ENCODE measurements at places on chromosomes 4 and X.

DNA sequence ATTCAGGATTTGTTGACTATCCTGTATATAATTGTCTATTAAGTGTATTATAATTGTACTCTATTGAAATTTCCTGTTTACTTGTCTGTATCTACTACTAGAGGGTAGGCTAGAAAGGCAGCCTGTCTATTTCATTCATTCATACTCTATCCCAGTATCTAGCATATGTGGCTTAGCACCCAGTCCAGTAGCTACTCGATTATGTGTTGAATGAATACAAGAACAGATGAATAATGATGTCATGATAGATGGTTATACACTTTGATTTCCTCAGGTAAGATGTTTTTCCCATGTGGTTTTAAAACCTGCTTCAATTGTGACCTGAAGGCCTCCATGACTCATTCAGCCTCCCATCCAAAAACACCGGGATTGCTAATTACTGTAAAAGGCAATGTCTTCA is 68.0 kb downstream of the IL21 start:
- no peak for DNase-seq

DNA sequence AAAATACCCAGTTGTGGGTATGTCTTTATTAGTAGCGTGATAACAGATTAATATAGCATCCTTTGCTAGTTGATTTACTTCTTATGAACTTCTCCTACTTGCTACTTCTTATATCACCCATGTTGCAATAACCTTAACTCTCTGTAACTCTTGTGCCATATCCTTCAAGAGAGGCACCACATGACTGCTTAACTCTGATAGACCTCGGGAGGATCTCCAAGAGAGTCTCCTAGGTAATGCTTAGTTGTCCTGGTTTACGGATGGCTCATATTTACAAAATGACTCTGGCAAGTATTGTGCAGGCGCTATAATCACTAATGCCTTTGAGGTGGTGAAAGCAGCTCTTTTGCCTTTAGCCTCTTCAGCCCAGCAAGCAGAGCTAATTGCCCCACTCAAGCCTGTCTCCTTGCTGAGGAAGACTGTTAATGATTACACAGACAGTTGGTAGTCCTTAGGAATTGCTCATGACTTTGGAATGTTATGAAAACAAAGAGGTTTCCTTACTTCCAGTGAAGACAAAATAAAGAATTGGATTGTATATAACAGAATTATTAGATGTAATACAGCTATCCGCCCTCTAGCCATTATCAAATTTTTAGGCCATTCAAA is 1305.8 kb downstream of the PCDH7 start:
- DNase-seq = no peak

DNA sequence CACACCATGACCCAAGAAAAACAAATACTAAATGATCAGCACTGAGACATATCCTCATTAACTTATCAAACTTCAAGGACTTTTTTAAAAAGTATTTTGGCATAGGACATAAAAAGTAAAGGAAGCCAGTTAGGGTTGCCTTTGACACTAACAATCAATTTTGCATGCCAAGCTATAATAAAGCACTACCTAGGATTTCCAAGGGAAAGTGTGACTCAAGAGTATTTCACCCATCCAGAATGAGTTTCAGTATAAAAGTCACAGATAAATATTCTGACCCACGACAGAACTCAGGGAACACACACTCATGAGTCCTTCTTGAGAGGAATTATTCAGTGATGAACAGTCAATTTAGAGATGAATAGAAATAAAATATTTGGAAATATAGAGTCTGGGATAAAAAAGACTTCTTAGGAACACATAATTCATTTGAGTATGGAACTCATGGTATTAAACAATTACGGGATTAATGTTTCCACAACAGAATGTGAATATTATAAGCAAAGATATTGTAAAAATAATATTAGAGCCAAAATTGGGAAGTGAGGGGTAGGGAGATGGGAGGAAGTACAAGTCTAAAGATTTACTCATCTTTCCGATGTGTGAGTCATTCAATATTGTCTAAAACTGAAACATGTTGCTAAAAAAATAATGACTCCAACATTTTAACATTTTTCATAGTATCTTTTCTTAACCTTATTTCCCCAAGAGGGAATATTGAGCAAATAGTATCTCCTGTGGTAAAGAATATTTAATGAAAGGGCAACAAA is 143.5 kb upstream of the LNX1 start:
- DNase-seq = no peak

- no peak for DNase-seq
Observed at GRCh38 chrX:130669233-130669632, 233.8 kb downstream of the ENOX2 start.

DNA sequence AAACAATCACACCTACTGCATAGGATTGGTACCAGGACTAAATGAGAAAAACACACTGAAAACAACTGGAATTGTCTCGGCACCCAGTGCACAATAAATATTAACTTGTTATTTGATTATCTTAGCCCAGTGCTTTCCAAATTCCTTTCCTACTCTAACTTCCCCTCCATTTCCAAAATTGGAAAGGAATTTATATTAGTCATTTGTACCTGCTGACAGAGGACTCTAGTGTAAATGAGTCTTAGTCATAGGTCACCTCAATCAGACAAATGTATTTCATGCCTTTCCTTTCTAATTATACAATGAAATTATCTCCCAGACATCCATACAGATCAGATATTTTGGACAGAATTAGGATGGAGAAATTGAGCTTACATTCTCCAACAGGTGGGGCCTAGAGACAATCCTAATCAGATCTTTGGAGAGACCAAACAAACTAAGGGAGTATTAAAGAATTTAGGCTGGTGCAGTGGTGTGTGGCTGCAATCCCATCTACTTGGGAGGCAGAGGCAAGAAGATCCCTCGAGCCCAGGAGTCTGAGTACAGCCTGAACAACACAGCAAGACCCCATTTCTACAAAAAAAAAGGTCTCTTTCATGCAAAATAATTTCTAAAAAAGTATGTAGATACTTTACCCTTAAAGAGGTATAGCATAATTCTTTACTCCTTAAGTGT is 10.1 kb downstream of the SH3D19 start:
- DNase-seq = no peak

- DNase-seq = no peak
Observed at GRCh38 chr4:107825072-107825824, 516 bp downstream of the SGMS2 start.

- no peak for DNase-seq
Observed at GRCh38 chr4:25299476-25300203, 12.9 kb upstream of the ZCCHC4 start.
